Activated T-helper 2 cell treated with anti-CD3 and anti-CD28 coated beads, Interferon-gamma antibody, Interleukin-2, Interleukin-4, amounts not matched to agents 10 μg/mL and 5 μg/mL and 100 μg/mL, durations not matched to agents 14 hours and 24 hours and 36 hours (primary cell): ENCODE measurements at places on chromosomes 2 and 18. TPM values are rescaled to one million over a fixed set of nuclear protein-coding genes. Genes with fewer than 3 reads are reported as not detected.

GRCh38 chr2:12688091-12688490, 28.6 kb upstream of the TRIB2 start:
- H3K36me3 ChIP-seq: no peaks in the 10 kb centered on the region
- H3K27me3 ChIP-seq: peaks cover 28% of the 10 kb centered on the region
- DNase-seq: no peak
- H3K4me1 ChIP-seq: no peaks in the 10 kb centered on the region
- H3K27ac ChIP-seq: no peak overlapping the region

DNA sequence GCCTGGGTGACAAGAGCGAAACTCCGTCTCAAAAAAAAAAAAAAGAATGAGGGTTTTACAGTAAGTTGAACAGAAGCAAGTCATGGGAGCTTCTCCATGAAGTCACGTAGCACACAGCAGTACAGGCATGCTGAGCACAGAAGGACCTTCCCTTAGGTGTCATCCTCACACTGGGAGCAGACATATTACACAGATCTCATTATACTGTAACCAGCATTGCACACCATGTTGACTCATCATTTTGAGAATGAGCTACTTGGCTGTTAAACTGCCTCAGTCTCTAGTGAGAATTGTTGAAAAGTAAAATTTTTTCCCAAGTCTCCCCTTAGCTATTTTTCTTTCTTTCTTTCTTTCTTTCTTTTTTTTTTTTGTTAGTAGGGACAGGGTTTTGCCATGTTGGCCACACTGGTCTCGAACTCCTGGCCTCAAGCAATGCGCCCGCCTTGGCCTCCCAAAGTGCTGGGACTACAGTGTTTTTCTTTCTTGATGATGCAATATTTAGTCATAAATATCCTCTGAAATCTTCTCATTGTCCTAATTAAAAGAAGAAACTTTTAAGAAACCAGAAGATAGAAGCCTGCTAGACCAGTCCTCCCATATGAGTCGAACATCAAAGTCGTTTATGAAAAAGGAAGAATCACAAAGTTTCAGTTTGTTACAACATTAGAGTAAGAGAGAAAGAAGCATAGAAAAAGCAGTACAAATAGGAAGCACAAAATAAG, 37.9 kb upstream of the PPP1CB start:
- H3K4me3 ChIP-seq: no peak overlapping the region
- no peaks in the 10 kb centered on the region for H3K27me3 ChIP-seq
- no peak for DNase-seq
- H3K4me1 ChIP-seq: peaks cover 20% of the 10 kb centered on the region
- H3K36me3 ChIP-seq: no peaks in the 10 kb centered on the region
- peak overlapping the region; percentile 54 for H3K27ac ChIP-seq

DNA sequence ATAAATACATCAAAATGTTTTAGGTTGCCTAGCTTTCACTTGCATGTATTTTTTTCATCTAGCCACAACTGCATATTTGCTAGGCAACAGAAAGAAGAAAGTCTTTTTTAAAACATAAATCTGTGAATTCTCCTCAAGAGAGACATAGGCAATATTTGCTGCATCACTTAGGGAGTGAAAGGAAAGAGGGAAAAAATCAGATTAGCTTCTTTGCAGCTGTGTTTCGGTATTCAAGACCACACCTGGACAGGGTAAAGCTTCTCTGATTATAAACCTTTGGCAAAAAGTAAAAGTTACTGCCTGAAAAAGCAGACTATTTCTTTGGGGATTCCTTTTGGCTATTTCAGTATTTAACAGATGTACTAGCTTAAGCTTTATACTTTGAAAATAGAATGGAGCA, 280.9 kb upstream of the ZSWIM2 start:
- no peaks in the 10 kb centered on the region for H3K27me3 ChIP-seq
- no peak overlapping the region for H3K27ac ChIP-seq
- no peaks in the 10 kb centered on the region for H3K4me1 ChIP-seq
- no peaks in the 10 kb centered on the region for H3K36me3 ChIP-seq
- DNase-seq: no peak

GRCh38 chr18:68667121-68667520, 47.8 kb downstream of the TMX3 start:
- H3K36me3 ChIP-seq: no peaks in the 10 kb centered on the region
- H3K27ac ChIP-seq: no peak overlapping the region
- DNase-seq: no peak

Gene PID1
- total RNA-seq: not detected in 2 replicates

Gene TCF7L1
- total RNA-seq: 0.11 and 0.18 TPM in 2 replicates
